Stimulated activated CD4-positive, alpha-beta T cell treated with anti-CD3 and anti-CD28 coated beads, Interleukin-1b, Interleukin-23, amount 100 ng/mL, for 48 hours (primary cell): ENCODE measurements at places on chromosomes 1 and 21.

DNA sequence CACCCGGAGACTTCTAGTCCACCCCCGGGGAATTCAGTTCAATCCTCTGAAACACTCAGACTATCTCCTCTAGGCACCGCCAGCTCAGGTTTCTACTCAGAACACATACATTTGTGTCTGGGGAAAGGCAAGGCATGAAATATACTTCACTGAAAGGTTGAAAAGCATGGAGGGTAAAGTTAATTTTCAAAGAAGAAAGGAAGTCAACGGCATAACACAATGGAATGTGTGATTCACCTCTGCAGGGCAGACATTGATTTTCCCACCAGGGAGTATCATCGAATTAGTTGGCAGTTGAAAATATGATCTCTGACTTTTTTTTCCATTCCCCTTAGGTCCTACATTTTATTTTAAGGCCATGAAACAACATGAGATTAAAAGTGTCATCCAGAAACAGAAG is 669.4 kb downstream of the SMYD3 start:
- DNase-seq, result no peak

GRCh38 chr1:27623327-27624212 is 11.4 kb downstream of the FGR start:
- DNase-seq, result no peak

DNA sequence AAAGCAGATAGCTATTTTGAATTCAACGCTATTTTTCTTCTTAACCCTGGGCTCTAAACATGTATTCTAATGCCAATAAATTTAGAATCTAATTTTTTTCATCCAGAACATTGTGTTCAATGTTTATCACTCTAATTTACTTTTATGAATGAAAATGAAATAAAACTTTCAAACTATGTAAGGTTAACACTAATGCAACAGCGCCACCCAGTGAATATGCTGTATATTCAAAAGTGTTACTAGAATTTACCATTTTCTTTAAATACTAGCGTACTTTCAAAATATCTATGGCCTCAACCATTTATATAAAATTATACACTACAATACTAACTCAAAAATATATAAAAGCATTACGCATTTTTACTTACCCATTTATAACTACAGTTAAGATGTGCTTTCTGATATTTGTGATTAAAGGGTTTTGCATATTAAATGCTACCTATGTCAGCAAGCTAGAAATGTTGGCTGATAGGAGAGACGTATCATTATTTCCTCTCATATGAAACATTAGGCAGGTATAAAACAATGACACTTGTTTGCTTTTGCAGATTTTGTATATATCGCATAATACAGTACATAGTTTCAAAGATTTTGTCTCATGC is 5.9 kb upstream of the NUF2 start:
- DNase-seq, result no peak

GRCh38 chr1:73755649-73756048 is 442.3 kb downstream of the LRRIQ3 start:
- DNase-seq, result no peak

DNA sequence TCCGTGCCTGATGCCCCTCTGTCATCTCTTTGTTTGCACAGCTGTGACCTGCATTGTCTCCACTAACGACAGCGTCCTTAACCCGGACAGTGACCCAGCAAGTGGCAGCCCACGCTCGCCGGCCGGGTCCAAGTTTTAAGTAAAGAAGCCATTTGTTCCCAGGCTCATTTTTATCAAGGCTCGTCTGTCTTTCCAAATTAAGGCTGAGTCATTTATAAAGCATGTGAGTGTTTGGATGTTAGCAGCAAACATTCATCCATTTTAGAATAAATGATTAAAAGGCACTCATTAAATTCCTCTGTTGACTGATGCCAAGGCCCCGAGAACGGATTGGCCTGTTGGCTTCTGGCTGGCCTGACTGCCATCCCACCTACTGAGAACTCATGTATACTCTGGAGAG is 514.5 kb downstream of the NPHP4 start:
- no peak for DNase-seq

- DNase-seq, result no peak
Observed at GRCh38 chr1:77498918-77499317, 183.5 kb downstream of the ZZZ3 start.
